ENCODE measurements at places on chromosomes 12 and 14.

DNA sequence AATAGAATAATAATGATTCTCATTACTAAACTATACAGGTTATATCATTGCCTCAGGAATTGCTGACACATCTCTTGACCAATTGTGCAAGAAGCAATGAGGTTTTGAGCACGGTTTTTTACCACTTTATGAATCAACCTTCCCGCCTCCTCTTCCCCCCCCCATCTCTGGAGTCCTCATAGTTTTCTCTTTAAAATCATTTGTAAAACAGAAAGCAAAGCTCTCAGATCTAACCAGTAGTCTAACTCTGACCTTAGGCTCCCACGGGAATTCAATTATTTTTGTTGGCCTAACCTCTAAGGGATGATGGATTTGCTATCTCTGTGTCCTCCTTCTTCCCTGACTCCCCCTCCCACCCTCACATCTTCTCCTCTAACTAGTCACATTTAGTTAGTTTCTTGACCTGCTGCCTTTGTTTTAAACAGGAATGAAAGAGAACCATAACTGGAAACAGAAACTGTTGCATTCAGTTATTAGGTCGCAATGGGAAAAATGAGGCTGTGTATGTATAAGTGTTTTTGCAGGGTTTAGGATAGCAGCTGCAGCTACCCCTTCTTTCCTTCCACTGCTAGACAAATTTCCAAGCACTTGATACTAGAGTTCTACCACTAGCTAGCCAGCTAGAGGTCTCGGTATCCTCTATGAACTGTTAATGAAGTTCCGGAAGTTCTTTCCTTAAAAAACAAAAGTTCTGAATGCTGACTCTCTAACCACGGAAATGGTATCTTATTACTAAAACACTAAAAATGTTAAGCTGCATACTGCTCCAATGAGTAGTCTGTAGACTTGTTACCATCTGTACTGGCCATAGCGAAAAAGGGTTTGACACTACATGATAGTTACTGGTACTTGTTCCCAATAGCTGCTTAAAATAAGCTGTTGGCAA, 65.4 kb downstream of the TAOK3 start:
- DNase-seq = peak; percentile 95

DNA sequence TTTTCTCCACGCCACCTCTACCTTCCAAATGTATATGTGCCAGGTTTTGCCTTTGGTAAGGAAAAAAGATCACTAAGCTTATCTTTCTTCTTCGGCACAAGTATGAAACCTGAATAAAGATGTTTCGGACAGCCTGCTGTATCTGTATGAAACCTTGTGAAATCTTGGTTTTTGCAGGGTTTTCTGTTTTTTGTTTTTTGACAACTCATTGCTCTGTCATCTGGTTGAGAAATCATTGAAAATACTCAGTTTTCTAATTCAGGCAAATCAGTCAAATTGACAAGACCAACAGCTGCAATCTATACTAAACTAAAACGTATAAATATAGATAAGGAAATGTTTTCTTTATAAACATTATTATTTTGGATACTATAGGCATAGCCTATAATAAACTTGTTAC, 63.1 kb upstream of the FGD4 start:
- peak; percentile 49 for DNase-seq

DNA sequence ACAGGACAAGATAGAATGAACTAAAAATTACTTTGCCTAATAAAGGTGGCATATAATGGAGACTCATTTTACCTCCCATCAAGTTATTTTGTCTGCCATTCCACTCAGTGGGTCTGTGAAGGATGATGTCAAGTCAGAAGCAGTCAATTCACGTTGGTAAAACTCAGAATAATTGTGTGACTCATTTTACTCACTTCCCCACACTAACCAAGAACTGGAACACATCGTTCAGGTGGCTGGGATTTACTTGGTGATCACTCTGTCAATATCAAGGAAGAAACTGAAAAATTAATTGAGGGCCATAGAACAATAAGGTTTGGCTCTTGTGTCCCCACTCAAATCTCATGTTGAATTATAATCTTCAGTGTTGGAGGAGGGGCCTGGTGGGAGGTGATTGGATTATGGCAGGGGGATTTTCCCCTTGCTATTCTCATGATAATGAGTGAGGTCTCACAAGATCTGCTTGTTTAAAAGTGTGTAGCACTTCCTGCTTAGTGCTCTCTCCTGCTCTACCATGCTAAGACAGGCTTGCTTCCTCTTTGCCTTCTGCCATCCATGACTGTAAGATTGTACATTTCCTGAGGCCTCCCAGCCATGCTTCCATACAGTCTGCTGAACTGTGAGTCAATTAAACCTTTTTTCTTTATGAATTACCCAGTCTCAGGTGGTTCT, 35.7 kb upstream of the GTF2A1 start:
- DNase-seq = no peak

GRCh38 chr14:20787025-20787424, 6.0 kb downstream of the RNASE6 start:
- DNase-seq = no peak

GRCh38 chr12:80087486-80088213, 11.7 kb upstream of the OTOGL start:
- no peak for DNase-seq

GRCh38 chr12:37666069-37666781, 650.3 kb upstream of the ALG10B start:
- DNase-seq = no peak

GRCh38 chr14:28308734-28309133, 457.9 kb upstream of the FOXG1 start:
- DNase-seq = peak; percentile 95

- DNase-seq = no peak
Measured at GRCh38 chr12:105315726-105316125, 14.8 kb upstream of the C12orf75 start.

GRCh38 chr14:60845523-60845922, 111.0 kb downstream of the MNAT1 start:
- no peak for DNase-seq

DNA sequence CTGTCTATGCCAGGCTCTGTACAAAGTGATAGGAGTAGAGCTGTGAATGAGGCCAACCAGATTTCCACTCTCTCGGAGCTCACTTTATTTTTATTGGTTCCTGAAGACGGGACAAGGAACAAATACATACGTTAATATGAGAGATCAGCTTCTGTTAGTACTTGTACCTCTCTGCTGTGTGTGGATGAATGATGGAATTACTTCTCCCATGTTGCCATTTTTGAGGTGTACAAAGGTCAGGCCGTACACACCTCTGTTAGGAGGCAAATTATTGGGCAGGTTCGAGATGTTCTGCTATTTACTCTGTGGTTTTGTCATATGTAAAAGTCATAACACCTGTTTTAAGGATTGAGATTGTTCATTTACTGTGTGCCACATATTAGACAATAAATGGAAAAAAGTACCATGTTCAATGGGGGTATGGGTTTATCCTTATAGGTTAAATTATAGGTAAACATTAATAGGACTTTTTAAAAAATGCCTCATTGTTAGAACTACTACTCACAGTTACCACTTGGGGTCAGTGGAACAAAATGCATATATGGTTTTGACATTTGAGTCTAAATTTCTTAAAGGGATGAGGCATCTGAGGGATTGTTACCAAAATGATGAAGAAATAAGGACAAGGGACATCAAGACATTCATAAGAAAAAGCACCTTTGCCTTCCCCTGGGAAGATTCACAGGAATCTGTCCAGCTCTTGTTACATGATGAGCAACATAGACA, 26.9 kb downstream of the WBP11 start:
- peak; percentile 38 for DNase-seq

DNA sequence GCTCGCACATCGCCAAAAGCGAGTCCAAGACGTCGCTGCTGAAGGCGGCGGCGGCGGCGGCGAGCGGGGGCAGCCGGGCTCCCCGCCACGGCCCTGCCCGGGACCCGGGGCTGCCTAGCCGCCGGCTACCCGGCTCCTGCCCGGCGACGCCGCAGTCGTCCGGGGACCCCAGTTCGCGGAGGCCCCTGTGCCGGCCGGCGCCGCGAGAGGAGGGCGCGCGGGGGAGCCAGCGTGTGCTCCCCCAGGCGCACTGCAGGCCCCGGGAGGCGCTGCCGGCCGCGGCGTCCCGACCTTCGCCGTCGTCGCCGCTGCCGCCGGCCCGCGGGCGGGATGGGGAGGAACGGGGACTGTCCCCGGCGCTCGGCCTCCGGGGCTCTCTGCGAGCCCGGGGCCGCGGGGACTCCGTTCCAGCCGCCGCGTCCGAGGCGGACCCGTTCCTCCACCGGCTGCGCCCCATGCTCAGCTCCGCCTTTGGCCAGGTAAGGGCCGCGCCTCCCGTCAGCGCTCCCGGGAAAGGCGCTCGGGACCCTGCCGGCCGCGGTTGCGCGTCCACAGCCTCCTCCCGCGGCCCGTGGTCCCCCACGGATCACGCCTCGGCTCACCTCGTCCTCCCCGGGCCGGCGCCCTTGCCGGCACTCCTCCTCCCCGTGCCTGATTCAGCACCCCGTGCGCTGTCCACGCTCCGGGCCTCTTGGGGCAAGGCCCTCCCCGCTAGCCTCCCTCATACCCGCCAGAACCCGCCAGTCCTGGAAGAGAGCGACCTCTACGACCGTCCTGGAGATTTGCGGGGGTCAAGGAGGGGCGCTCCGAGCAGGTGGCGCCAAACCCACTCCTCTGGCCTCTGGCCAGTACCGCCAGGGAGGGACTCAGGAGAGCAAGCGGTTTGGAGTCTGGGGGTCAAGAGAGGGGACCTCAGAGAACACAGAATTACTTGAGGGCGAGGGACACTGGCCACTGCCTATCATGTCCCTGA, 721 bp downstream of the CABP1 start:
- DNase-seq = peak; percentile 70

DNA sequence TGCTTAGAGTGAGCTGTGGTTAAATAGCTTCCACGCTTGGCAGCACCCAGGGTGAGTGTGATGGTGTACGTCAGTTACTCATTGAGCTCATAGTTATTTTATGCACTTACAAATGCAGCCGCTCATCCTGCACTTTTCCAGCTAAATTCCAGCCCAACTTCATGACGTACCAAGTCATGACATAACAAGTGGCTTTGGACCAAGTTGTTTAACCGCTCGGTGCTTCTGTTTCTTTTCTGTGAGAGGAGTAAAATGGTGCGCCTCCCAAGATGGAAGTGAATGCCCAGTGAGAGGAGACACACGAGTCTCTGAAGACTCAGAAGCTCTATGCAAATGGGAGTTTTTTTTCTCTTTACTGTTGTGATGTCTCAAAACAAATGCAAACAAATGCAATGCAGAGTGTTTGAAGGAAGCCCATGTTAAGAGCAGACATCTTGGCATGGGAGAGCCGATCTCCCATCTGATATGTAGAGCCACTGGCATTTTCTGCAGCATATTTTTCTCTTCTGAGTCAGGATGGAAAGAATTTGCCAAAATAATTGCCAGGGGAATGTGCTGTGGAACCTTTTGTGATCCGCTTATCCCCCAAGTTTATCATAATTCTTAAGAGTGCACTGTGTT, 72.2 kb downstream of the FBXW8 start:
- DNase-seq = peak; percentile 59

- DNase-seq = no peak
Measured at GRCh38 chr12:131692431-131692830, 18.5 kb upstream of the SFSWAP start.

DNA sequence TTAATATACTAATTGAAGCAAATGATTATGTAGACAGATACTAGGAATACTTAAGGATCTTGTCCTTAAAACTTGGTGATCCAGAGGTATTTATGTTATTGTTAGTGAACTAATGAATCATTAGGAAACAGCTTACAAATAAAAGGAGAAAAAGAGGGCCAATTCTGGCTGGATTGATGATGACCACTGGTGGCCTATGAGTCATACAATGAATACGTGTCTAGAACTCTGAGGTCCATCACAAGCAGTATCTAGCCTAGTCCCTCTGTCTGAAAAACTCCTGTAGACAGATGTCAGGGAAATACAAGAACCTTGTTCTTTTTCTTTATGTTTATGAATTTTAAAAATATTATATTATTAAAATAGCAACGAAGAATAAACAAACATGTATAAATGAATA, 51.7 kb upstream of the RTL1 start:
- peak; percentile 72 for DNase-seq

- peak; percentile 30 for DNase-seq
Measured at GRCh38 chr12:27285403-27285802, 41.3 kb downstream of the STK38L start.

GRCh38 chr14:104384776-104385071, 194.8 kb upstream of the C14orf180 start:
- DNase-seq = no peak

All from iris pigment epithelial cell (primary cell).